Muscle of arm (tissue), 14 donors: ENCODE measurements at places on chromosomes 6 and 20.

GRCh38 chr20:48175261-48175660 is 390.0 kb upstream of the SULF2 start:
- DNase-seq = no peak

DNA sequence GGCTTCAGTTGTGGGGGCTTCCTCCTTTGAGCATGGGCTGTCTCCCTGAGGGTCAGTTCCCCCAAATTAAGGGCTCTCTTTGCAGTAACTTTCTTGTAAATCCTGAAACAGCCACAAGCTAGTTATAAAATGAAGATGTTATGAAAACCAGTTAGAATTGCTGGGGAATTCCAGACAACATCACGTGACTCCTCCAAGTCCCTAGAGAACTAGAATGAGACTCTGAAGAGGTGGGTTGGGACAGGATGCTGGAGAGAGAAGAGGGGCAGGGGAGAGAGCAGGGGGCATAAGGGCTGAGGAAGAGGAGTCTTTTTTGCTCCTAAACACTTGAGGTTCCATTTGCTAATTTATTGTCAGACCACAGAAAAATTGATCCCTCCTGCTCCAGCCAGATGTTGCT is 380.3 kb downstream of the DHX35 start:
- no peak for DNase-seq

DNA sequence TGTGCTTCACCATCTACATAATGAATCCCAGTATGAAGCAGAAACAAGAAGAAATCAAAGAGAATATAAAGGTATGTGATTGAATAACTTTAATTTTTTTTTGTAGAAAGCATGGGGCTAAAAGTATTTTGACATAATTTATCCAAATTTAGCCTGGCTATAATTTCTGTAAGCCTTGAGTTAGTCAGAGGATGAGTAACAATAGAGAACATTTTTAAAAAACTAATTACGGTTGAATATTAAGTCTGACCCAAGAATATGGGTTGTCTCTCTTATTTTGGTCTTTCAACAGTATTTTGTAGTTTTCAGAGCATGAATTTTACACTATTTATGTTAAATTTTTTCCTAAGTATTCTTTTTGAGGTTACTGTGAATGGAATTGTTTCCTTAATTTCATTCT is 2.5 kb downstream of the GMNN start:
- DNase-seq = no peak

- DNase-seq = no peak
These were observed 89.0 kb downstream of the TNFAIP3 start for GRCh38 chr6:137956098-137956488.

DNA sequence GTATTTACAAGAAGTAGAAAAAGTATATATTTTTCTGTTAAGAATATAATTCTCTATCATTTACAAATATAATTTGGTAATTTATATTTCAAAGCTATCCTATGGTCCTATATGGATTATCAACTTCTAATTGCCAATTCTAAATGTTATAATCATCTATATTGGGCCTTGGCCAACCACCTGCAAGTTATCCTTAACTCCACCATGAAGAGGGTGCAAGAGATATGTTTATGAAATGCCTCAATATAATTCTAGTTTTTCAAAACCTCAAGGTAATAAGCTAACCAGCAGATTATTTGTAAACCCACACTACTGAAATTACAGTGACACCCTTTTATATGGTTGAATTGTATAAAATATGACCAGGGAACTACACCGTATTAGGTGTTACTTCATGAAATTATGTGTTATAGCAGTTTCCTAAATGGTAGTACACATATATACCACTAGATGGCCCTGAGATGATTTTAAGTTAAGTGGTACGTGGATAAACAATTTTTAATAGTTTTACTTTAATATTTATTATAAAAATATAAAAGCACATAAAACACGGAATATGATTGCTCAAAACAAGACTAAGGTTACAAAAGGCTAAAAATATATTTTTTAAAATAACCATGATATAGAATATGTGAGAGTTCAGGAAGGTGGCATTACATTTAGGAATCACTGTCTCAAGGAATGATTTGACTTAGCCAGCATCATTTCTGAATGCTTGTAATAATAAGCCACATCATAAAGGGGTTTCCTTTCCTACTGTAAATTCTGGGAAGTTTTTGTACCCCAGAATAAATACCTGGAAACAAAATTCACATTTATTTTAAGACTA is 9.8 kb upstream of the PNISR start:
- peak; percentile 14 for DNase-seq

- DNase-seq = no peak
These were observed 1029.1 kb upstream of the MANEA start for GRCh38 chr6:94548201-94548600.

DNA sequence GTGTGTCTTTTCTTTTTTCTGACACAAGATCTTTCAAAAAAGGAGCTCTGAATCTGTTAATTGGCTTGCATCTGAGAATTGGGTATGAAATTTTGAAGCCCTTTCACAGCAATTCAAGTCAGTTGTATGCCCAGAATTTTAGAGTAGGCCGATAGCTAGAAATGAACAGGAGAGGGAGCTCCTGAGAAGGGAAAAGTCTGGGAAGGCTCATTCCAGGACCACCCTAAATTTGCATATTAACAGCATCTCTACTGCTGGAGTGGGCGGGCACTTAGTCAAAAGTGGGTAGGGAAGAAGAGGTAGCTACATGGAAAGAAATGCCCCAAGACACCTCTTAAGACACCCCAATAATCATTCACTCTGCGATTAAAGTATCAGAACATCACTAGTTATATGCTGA is 928.3 kb downstream of the TBC1D32 start:
- DNase-seq = no peak

DNA sequence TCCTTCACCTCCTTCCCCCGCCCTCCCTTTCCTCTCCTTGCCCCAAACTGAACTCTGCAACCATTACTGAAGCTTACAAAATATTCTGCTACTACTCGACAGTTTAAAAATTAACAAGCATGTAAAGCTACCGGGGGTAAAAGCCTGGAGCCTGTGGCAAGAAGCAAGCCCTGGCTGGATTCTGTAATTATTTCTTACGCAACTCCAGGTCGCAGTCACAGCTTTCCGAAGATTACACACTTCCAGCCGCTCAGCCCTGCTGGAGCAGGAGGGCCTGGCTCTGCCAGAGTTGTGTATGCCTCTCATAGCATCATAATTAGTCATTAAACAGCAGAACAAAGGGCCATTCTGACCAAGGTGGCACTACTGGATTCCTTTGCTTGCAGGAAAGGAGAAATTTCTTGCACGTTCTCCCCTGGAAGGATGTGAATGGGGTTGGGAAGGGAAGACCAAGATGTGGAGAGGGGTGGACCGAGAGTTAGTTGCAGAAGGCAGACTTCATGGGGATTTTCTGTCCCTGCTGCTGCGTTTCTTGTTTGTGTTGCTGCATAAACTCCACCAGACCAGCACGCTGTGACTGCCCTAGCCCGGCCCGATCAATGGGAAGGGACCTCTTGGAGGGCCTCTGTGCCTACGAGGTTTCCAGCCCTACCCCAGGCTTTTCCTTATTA is 23.6 kb downstream of the FOXQ1 start:
- no peak for DNase-seq

GRCh38 chr6:93785694-93786030 is 366.3 kb upstream of the EPHA7 start:
- DNase-seq = no peak

DNA sequence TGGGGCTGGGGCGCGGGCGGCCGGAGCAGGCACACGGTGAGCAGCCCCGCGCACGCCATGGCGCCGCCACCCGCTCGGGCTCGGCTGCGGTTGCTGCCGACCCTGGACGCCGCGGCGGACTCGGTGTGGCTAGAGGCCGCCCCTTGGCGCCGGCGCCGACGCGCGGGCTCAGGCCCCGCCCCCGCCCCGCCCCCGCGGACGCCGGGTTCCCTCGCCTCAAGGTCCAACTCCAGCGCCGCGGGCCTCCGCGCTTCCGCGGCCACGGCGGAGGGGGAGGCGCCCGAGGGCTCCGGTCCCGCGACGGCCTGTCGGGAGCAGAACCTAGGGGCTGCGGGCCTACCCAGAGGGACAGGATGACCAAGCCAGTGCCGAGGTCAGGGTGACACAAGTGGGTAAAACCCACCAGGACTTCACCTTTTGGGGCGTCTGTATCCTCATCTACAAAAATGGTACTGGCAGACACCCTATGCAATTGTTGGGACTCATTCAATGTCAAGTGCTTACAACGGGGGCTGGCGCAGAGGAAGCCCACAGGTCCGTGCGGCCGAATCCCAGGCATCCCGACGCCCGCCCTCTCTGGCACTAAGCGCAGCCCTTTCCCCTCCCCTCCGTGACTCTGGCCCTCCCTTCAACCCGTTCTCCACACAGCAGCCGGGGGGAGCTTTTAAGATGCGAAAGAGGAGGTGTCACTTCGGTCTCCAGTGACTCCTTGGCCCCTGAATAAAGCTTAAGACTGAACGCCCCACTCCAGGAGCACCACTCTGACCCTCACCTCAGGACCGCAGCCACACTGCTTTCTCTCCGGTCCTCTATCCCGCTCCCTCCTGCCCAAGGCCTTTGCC is at the start of gene NECAB3:
NECAB3 (minus strand) TSS at position 135 of the 842 bp plus-strand sequence; CDS start at position 59, 76 bp downstream.
- DNase-seq = peak; percentile 82

- no peak for DNase-seq
These were observed 100.9 kb upstream of the SIM1 start for GRCh38 chr6:100565439-100566104.

DNA sequence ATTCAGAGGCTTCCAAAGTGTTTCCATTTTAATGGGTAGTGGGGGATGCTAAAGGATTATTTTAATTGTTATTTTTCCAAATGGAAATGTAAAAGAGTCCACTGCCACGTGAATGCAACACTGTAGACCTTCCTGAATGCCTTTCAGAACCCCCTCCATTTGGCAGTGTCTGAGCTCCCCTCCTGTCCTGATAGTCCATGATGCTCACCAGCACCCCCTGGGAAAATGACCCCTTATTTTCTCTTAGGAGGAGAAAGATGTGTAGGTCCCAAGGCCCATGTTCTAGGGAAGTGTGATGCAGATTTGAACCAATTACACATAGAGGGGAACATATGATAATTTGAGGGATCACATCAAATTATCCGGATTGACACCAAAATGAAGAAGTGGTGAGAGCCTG is 46.8 kb upstream of the SH3BGRL2 start:
- DNase-seq = no peak

DNA sequence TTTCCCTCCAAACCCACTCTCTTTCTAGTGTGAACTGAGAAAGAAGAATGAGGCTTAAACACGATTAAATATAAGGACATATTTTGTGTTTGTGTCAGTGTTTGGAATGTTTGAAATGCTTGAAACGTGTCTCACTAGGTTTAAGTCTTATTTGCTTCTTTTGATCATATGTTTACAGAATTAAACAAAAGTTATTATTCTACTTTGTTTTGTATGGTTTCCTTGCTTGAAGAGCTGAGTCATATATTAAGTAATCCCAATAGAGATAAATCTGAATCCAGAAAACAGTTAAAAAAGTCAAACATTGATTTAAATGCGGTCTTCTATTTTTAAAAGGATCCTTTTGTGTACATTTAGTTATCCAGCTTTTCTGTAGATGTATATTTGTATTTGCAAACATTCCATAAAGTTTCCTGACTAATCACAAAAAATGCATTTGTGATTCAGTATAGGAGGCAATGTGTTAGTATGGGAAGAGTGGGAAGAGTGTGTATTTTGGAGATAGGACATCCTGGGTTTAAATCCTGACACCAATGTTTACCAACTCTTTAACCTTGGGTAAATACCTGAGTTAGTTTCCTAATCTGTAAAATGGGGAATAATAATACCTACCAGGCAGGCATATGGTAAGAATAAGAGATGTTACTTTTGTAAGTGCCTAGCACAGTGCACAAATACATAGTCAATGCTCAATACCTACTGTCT is 72.9 kb downstream of the TSBP1 start:
- DNase-seq = no peak

DNA sequence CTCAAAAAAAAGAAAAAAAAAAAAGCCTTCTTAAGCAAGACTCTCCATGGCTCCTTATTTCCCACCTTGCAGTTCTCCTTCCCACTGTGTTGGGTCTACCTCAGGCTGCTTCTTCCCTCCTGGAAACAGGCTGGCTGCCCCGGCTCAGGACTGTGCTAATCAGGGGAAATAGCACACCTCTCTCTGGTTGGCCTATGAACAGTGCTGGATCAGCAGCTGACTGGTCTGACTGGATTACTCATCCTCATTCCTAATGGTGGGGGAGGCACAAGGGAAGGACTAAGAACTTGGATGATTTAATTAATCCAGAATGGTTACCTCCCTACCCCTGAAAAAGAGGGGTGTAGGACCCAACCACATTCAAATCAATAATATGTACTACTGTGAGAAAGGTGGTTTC is 3.9 kb upstream of the SRSF3 start:
- no peak for DNase-seq

DNA sequence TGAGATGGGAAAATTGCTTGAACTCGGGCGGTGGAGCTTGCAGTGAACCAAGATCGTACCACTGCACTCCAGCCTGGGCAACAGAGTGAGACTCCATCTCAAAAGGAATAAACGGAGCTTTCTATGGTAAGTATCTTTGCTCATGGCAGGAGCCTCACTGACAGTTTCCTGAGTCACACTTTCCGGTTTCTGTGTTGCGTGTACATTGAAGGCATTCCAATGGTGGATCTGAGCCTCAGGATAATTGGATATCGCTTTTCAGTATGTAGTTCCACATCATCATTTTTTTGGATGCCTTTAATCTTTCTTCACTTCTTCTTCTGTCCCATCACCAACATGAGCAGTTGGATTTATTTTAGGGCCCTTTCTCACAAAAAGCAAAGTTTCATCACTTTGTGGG is 28.6 kb upstream of the GTSF1L start:
- DNase-seq = no peak

GRCh38 chr6:166751051-166751595 is 124.1 kb upstream of the RPS6KA2 start:
- DNase-seq = no peak

GRCh38 chr6:20542927-20543602 is 8.8 kb downstream of the CDKAL1 start:
- DNase-seq = no peak

- no peak for DNase-seq
These were observed 564.2 kb downstream of the TFAP2B start for GRCh38 chr6:51382847-51383246.

DNA sequence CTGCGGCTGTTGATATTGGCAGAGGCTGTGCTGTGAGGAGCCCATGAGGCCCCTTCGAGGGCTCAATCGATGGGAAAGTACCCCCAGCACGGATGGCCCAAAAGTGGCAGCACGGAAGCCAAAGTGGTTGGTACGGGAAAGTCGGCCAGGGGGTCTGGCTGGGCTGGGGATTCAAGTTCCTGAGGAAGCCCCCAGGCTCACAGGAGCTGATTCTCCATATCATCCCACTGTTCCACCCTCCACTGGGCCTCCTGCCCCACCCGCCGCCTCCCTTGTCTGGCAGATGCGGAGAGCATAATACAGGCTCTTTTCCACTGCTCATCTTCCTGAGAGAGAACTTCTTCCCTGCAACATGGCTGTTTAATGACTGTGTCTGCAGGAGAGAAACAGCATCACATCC is 217.8 kb upstream of the CST7 start:
- no peak for DNase-seq

- DNase-seq = no peak
These were observed 67.8 kb downstream of the SCAND1 start for GRCh38 chr20:35886537-35886936.

- no peak for DNase-seq
These were observed 110.9 kb downstream of the ARMC2 start for GRCh38 chr6:108958900-108959770.
